Type B pancreatic cell (in vitro differentiated cells): ENCODE measurements at places on chromosomes 1 and 21. TPM values are rescaled to one million over a fixed set of nuclear protein-coding genes. Genes with fewer than 3 reads are reported as not detected.

The SLAMF6 gene
- not detected in 2 replicates for total RNA-seq

The FRRS1 gene
- 6.4 and 10.8 TPM in 2 replicates for total RNA-seq

The SAMSN1 gene
- 2.6 and 6.0 TPM in 2 replicates for total RNA-seq

The HSD3B1 gene
- total RNA-seq: 1.3 and 10.3 TPM in 2 replicates

The KRTAP19-1 gene
- 1.0 and 1.1 TPM in 2 replicates for total RNA-seq

The CLDN14 gene
- total RNA-seq: not detected in 2 replicates

The NGF gene
- 2.9 and 3.3 TPM in 2 replicates for total RNA-seq

The GBP4 gene
- total RNA-seq: 0.89 and 1.2 TPM in 2 replicates

The KRTAP8-1 gene
- not detected in 2 replicates for total RNA-seq

The FAM163A gene
- 1.4 and 2.5 TPM in 2 replicates for total RNA-seq

The TMPRSS15 gene
- 0.52 and 4.1 TPM in 2 replicates for total RNA-seq

The SYCP1 gene
- not detected in 2 replicates for total RNA-seq

The PDXK gene
- total RNA-seq: 94.4 and 160 TPM in 2 replicates

The AK5 gene
- 1.0 and 3.4 TPM in 2 replicates for total RNA-seq

The HMGN1 gene
- total RNA-seq: 466 and 479 TPM in 2 replicates

The TMEM35B gene
- 6.6 and 9.9 TPM in 2 replicates for total RNA-seq

The DDR2 gene
- total RNA-seq: 1.8 and 54.4 TPM in 2 replicates

The DIRAS3 gene
- total RNA-seq: 3.0 and 4.4 TPM in 2 replicates

The ARHGEF16 gene
- total RNA-seq: 16.1 and 28.9 TPM in 2 replicates

The OR10T2 gene
- not detected in 2 replicates for total RNA-seq

The FALEC gene
- total RNA-seq: 0.55 and 0.80 TPM in 2 replicates

The SAMD13 gene
- 3.6 and 6.0 TPM in 2 replicates for total RNA-seq

The LRP8 gene
- 7.1 and 16.5 TPM in 2 replicates for total RNA-seq

The C1orf232 gene
- 1.0 TPM in 1 of 2 replicates, not detected in the other for total RNA-seq

The NBPF14 gene
- 16.8 and 25.7 TPM in 2 replicates for total RNA-seq

The FNDC7 gene
- not detected in 2 replicates for total RNA-seq

The AMY1C gene
- total RNA-seq: not detected in 2 replicates

The FYB2 gene
- 0.76 and 1.3 TPM in 2 replicates for total RNA-seq

The SPOCD1 gene
- total RNA-seq: 0.52 and 1.1 TPM in 2 replicates

The CDA gene
- total RNA-seq: 1.5 and 3.0 TPM in 2 replicates

The VCAM1 gene
- 0.74 and 37.0 TPM in 2 replicates for total RNA-seq

The IGSF21 gene
- 0.67 and 0.94 TPM in 2 replicates for total RNA-seq

The COL11A1 gene
- total RNA-seq: 1.2 and 58.3 TPM in 2 replicates

The EIF4G3 gene
- 54.9 and 71.5 TPM in 2 replicates for total RNA-seq

The TMEM200B gene
- total RNA-seq: 4.5 and 8.3 TPM in 2 replicates

The HES3 gene
- not detected in 2 replicates for total RNA-seq

The WDR4 gene
- total RNA-seq: 19.1 and 25.6 TPM in 2 replicates

The ODR4 gene
- 17.7 and 22.3 TPM in 2 replicates for total RNA-seq

The MTARC1 gene
- 11.3 and 18.0 TPM in 2 replicates for total RNA-seq

The PDZK1IP1 gene
- not detected in 2 replicates for total RNA-seq

The MFAP2 gene
- 112 and 158 TPM in 2 replicates for total RNA-seq

The MCOLN3 gene
- total RNA-seq: 3.4 and 7.2 TPM in 2 replicates

The NOL9 gene
- total RNA-seq: 32.9 and 43.0 TPM in 2 replicates

The IQCC gene
- total RNA-seq: 4.3 and 4.7 TPM in 2 replicates

The FCGR2B gene
- 0.19 and 0.33 TPM in 2 replicates for total RNA-seq

The GUCA2B gene
- total RNA-seq: 0.69 and 0.92 TPM in 2 replicates

The KCNC4 gene
- 3.4 and 4.8 TPM in 2 replicates for total RNA-seq
